KG1 (cell line): ENCODE measurements at places on chromosomes 16 and 17.

- DNase-seq, result no peak
Observed at GRCh38 chr16:57950382-57950781, 20.5 kb downstream of the CNGB1 start.

DNA sequence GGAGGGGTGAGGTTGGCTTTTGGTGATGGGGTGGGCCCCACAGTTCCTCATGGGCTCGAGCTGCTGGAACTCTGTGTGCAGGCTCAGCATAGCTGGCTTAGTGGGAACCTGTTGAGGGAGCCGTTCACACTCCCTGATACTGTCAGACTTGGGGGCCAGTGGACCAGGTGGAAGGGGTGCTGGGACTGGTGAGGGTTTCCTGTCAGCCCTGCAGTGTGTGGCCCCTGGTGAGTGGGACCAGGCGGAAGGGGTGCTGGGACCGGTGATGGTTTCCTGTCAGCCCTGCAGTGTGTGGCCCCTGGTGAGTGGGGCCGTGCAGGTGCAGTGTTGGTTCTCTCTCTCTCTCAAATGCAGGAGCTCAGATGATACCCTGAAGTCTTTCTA is 45.1 kb upstream of the ZNF750 start:
- DNase-seq, result no peak

GRCh38 chr17:67574658-67575293 is 143.0 kb upstream of the NOL11 start:
- DNase-seq, result no peak

- no peak for DNase-seq
Observed at GRCh38 chr16:76386784-76387183, 109.6 kb downstream of the CNTNAP4 start.

DNA sequence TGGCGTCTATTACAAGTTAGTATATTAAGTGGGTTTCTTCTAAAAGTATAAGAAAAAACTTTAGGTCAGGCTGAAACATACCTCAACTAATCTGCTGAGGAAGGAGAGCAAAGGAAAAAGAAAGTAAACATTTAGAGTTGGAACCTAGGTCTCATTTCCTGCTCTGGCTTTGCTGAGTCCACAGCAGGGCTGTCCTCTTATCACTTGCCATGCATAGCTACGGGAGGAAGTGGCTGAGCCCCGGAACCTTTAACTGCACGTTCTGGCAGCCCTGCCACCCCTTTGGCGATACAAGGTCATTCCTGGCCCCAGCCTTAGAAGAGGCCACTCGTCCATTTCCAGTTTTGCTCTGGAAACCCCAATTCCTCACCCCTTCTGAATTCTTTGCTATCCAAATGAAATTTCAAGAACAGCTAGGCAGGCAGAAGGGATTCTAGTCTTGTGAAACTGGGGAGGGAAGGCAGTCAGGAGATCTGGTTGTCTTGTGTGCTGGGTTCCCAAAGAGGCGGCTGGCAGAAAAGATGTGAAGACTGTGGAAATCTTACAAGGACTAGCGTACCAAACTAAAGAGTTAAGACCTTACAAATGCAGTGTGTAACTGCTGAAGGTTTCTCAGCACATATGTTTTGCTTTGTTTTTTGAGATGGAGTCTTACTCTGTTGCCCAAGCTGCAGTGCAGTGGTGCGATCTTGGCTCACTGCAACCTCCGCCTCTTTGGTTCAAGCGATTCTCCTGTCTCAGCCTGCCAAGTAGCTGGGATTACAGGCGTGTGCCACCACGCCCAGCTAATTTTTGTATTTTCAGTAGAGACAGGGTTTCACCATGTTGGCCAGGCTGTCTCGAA is 19.1 kb downstream of the WIPI1 start:
- no peak for DNase-seq

GRCh38 chr17:65664696-65665095 is 103.2 kb upstream of the AXIN2 start:
- no peak for DNase-seq

GRCh38 chr16:58128181-58128631 is 975 bp downstream of the CFAP20 start:
- DNase-seq, result peak; percentile 12

DNA sequence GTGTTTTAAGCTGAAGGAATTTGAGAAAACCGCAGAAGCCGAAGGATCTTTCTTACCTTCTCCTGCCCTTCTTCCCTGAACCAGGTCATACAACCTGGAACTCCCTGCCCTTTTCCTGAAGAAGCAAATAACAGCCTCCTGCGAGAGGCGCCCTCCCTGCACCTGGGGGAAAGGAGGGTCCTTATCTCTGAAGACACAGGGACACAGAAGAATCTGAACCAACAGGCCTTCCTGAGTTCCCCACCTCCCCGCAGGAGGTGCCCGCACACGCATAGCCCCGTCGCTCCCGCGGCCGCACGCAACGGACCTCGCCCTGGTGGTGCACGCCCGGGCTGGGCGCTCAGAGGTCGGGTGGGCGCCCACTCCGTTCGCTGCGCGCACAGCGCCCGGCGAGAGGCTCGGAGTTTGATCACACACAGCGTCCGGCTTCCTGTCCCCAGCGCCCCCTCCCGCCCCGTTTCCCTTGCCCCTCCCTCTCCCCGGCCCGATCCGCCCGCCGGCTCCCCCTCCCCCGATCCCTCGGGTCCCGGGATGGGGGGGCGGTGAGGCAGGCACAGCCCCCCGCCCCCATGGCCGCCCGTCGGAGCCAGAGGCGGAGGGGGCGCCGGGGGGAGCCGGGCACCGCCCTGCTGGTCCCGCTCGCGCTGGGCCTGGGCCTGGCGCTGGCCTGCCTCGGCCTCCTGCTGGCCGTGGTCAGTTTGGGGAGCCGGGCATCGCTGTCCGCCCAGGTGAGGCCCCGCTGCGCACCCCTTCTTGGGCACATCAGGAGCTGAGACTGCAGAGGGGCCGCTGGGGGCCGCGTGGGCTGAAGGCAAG is at the start of gene TNFSF12:
TNFSF12 (plus strand) TSS at position 474 of the 816 bp plus-strand sequence; CDS start at position 570, 96 bp downstream.
- no peak for DNase-seq

- no peak for DNase-seq
Observed at GRCh38 chr16:59886021-59886420, 1151.9 kb upstream of the GOT2 start.

GRCh38 chr17:79988185-79988971 is 47.3 kb downstream of the TBC1D16 start:
- no peak for DNase-seq

DNA sequence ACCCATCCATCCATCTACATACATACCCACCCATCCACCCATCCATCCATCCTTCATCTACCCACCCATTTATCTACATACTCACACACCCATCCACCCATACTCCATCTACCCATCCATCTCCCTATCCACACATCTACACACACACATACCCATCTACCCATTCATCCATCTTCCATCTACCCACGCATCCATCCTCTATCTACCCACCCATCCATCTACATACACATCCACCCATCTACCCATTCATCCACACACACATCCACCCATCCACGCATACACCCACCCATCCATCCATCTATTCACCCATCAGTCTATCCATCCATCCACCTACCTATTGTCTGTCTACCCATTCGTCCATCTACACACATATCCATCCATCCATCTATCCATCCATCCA is 227.8 kb downstream of the ZNF423 start:
- no peak for DNase-seq

GRCh38 chr16:83110269-83110668 is 483.5 kb downstream of the CDH13 start:
- no peak for DNase-seq

DNA sequence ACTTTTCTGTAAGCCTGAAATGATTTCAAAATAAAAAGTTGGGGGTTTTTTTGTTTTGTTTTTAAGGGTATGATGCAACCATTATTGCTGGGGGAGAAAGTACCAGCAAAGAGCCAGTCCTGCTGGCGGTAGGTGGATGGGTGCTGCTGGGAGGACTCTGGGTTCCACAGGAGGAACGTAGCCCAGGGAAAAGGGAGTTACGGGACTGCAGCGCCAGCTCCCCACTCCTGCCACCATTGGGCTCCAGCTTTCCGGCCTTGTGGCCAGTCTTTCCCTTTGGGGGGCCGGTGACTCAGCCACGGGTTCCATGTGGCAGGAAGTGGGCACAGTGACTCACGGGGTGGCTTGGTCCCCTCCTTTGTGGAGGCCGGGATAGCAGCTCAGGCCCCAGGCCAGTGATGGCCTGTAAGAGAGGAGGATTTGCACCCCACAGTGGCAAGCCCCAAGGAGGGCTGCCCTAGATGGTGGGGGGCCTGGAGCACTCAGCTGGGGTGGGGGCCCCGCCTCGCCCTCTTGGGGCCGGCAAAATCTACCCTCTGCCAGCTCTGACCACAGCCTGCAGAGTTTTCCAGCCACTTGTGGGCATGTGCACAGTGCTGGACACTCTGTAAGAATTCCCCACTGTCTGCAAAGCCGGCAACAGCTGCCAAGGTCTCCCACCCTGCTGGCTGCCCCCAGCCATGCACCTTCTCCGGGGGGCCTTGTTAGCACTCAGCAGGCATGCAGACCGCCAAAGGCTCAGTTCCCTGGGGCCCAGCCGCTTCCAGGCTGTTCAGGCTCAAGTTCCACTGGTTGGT is 30.4 kb downstream of the SOCS3 start:
- DNase-seq, result no peak

GRCh38 chr17:68074279-68074678 is 38.7 kb downstream of the KPNA2 start:
- DNase-seq, result no peak

DNA sequence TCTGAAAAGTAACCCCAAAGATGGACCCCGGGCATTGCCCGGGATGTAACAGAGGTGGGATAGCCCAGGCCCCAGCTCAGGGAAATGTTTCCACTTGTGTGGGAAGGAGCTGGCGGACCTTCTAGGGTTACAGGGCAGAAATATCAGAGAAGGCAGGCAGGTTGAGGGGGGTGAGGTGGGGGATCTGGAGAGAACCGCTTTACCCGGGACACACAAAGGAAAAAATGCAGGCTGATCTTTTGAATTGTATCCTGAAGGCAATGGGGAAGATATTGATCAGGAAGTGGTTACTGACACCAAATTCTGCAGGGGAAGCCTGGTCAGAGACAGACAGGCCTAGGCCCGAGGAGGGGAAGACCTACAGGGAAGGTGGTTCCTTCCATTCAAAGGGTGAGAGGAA is 3.5 kb downstream of the SLC47A1 start:
- no peak for DNase-seq

DNA sequence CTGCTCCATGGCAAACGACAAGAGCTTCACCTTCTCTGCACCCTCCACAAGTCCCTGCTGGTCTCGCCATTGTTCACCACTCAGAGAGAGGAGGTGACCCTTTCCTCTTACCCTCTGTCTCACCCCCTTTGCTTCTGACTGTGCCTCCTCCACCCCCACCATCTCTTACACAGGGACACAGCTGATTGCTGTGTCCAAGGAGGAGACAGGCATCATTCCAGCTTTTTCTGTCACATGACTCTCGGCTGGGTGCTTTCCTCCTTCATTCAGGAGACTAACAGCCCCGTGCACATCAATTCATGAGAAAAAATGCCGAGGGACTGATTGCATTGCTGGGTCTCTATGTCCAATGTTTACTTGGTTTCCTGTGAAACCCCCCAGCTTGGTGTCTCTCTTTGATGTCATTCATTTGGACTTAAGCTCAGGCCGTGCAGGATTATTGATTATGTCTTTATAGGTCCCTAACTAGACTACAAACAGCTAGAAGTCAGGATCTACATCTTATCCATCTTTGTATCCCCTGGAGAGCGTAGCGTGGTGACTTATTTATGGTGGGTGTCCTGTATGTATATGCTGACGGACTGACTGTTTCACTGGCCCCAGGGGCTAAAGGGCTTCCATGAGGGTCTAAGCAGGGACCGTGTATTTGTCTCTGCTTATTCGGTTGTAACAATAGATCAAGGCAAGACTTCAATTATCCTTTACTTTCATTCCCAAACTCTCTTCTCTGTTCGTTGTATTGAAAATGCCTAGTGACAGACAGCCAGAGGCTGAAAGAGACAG is 82.2 kb upstream of the CDH13 start:
- no peak for DNase-seq

- DNase-seq, result no peak
Observed at GRCh38 chr17:3475251-3475685, 529 bp upstream of the ASPA start.

DNA sequence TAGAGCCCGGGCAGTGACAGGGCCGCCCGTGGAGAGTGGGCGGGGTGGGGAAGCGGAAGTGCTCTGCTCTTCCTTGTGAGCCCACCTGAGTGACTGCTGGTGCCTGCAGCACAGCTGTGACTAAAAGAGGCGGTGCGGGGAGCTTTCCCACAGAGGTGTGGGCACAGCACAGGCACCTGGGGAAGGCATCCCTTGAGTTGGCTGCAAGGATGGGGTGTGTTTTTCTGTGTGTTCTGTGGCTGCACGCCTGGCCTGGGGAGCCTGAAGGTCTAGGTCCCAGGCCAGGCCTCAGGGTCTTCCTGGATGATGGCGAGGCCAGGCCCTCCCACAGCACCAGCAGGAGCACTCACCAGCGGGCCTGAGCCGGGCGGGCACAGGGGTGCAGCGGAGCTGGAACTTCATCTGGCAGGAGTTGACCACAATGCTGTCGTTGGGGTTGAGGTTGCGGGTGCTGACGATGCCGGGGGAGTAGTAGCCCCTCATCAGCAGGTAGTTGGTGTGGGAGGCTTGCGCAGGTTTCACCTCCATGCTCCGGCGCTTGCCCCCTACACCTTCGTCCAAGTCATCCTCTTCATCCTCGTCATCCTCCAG is 67.1 kb downstream of the IL21R start:
- DNase-seq, result no peak
